Left lung (tissue), 14 donors: ENCODE measurements at places on chromosomes 5 and 9. TPM values are rescaled to one million over a fixed set of nuclear protein-coding genes. Genes with fewer than 3 reads are reported as not detected.

- no peak for DNase-seq
Measured at GRCh38 chr9:124680714-124681390, 90.3 kb downstream of the NR6A1 start.

- DNase-seq: no peak
Measured at GRCh38 chr9:110541950-110542349, 37.6 kb downstream of the SVEP1 start.

GRCh38 chr9:103193992-103194391, 198.9 kb downstream of the CYLC2 start:
- no peak for DNase-seq

DNA sequence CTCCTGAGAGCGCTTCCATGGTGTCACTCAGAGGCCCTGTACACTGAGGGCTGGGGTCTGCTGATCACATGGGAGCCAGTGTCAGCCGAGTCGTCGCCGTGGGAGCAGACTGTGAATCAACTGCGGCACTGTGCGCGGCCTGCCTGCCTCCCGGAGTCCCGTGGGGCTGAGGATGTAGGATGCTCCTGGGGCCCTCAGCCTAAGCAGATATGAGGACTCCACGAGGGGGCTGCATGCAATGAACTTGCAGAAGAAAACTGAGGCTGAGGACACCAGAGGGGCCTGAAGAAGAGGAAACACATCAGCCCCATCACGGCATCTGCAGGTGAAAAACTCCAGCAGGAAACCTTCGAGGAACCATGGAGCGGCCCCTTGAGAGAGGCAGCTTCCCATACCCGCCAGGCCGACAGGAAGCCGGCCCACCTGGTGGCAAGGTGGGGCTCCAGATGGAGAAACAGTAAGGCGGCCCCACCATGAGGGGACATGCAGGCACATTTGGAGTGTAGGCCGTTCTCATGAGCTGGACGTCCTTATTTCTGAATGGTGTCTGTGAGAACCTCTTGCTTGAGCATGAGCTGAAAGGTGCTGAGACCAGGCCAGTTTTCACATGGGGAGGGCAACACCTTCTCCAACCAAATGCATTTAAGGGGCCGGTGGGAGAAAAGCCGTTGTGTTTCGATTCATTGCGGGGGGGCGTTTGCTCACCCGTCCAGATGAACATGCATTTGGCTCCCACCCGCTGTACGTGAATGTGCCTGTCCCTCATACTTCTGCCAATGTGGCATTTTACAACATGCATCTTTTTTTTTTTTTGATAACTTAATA, 35.2 kb upstream of the ADAMTS2 start:
- DNase-seq: no peak

GRCh38 chr5:16896767-16897166, 39.3 kb downstream of the MYO10 start:
- no peak for DNase-seq

GRCh38 chr5:73272351-73272750, 99.4 kb downstream of the TMEM174 start:
- no peak for DNase-seq

- DNase-seq: no peak
Measured at GRCh38 chr9:91760906-91761305, 189.1 kb downstream of the ROR2 start.

GRCh38 chr9:75941577-75942311, 51.3 kb downstream of the PCSK5 start:
- peak; percentile 80 for DNase-seq

The SPEF2 gene
- 50.5 TPM for polyA plus RNA-seq
